ENCODE measurements at places on chromosomes 2 and 18.

DNA sequence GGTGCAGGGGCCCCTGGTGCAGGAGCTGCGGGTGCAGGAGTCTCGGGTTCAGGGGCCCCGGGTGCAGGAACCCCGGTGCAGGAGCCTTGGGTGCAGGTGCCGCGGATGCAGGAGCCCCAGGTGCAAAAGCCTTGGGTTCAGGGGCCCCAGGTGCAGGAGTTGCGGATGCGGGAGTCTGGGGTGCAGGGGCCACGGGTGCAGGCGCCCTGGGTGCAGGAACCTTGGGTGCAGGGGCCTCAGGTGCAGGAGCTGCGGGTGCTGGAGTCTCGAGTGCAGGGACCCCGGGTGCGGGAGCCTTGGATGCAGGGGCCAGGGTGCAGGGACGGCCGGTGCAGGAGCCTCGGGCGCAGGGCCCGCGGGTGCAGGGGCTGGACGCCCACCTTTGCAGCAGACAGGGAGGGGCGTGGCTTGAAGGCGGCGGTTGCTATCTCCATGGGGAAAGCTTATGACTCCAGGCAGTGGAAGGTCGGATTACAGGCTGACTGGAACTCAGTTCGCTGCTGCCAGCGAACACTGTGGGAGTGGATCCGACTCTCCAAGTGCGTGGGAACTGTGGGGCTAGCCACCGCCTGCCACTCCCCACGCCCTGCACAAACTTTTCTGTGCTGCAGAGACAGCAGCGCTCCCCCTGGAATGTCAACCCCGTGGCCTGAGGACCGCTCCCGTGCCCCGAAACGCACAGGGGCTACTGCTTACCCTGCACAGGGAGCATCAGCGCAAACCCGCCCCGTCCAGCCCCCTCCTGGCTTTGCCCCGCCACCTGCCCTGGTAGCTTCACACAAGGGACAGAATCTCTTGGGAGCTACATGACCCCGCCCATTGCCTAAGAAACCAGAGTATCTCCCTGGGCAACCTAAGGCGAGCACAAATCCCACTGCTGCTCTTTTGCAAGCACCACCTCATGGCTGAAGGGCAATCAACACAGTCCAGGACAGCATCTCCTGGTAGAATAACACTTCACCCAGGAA, 40.3 kb downstream of the COPS9 start:
- DNase-seq = no peak

DNA sequence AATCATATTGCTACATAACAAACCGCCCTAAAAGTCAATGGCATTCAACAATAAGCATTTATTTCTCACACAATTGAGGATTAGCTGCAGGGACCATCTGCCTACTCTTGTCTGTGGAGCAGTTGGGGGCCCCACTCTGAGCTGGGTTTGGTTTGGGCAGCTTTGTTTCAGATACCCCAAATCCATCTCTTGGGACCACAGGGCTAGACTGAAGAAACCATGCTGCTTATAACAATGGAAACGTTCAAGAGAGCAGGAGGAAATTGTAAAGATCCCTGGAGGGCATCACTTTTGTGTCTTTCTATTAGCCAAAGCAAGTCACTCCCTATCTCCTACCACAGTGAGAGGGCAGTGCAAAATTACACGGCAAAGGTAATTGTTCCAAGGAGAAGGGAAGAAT, 146.5 kb upstream of the MGAT5 start:
- DNase-seq = no peak

GRCh38 chr2:72689579-72690195, 136.1 kb downstream of the EXOC6B start:
- DNase-seq = no peak

DNA sequence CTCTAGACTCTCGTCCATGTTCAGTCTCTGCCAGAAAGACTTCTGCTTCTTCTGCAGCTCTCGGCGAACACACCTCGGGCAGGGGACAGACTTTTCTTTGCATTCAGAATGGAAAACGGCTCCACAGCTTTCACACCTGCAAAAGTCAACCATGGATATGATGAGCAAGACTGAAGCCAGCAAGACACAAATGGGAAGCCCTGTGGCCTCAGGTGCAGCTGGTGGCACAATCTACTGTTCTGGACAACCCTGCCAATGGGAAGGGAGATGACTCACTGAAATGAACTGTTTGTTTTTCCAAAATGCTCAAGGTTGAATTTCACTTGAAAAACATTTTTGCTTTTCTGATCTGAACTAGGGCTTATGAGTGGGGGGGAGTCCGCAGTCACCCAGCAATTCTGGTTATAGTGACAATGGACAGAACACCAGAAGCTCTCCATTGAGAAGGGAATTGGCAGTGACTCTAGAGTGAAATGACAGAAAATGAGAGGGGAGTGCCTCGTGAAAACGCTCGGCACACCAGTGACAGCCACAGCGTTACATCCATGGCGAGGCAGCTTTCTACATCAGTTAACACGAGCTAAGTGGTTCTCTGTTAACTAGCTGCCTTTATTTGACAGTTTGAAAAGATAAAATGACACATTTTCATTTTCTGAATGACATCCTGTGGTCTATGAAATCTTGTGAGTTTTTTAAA, 58.8 kb upstream of the FZD5 start:
- no peak for DNase-seq

DNA sequence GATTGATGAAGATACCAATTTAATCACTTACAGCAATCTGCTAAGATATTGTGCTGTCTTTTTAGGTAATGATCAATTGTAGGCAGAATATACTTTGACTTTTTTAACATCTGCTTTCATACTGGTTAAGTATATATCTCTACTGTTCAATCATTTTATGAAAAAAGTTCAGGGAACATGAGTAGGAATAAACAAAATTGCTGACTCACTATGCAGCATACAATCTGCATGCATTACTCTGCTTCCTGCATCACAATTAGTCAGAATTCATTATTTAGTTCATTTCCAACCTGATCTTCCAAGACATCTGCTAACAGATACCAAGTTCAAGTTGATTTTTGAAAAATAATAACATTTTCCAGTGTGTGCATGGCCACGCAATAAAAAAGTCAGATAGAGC, 1430.4 kb upstream of the LRRTM1 start:
- DNase-seq = no peak

GRCh38 chr2:37713258-37713700, 41.8 kb upstream of the CDC42EP3 start:
- DNase-seq = no peak

DNA sequence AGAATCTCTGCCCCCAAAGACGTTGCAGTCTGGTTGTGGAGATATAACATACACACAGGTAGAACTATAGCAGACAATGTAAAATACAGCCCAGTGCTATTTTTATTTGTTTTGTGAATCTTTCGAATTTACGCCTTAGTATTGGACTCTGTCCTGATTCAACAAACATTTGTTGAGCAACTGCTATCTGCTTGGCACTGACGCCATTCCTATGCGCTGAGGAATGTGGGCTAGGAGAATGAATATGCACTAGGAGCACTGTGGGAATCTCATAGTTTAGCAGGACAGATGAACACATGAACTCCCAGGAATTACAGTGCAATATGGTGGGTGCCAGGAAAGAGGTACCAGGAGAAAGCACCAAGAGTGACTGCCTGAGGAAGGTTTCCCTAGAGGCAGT, 181.7 kb upstream of the SIX3 start:
- no peak for DNase-seq

GRCh38 chr18:77079954-77080682, 52.5 kb downstream of the MBP start:
- no peak for DNase-seq
